IMR-90 (cell line): ENCODE measurements at places on chromosomes 2 and 18.

GRCh38 chr2:29064346-29064715, 10.0 kb downstream of the PCARE start:
- no peak for DNase-seq

- no peak for DNase-seq
Observed at GRCh38 chr2:46119453-46119852, 177.8 kb upstream of the EPAS1 start.

- no peak for DNase-seq
Observed at GRCh38 chr2:33628031-33628827, 29.1 kb upstream of the FAM98A start.

DNA sequence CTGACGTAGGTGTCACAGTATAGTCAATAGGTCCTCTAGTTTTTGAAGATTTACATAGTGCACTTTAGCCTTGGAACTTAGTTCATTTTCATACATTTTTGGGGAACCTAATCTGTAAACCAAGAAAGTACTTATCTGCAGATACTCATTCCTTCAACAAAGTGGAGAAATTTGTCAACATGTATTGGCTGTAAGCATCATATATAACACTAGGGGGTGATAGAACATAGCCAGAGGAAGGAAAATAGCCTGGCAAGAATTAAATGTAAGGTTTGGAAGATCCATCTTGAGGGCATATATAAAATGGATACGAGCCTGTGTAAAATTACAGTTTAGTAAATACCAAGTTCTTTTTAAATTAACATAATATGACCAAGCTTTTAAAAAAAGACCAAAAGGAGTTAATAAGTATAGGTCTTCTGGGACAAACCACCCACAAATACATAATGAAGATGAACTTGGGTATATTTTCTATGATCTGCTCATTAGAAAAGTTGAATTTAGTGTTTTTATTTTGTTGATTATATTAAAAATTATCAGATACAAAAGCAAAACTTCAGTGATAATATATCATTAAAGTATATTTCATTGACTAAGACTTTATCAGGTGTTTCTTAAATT, 18.2 kb downstream of the RPL37A start:
- peak; percentile 74 for DNase-seq

DNA sequence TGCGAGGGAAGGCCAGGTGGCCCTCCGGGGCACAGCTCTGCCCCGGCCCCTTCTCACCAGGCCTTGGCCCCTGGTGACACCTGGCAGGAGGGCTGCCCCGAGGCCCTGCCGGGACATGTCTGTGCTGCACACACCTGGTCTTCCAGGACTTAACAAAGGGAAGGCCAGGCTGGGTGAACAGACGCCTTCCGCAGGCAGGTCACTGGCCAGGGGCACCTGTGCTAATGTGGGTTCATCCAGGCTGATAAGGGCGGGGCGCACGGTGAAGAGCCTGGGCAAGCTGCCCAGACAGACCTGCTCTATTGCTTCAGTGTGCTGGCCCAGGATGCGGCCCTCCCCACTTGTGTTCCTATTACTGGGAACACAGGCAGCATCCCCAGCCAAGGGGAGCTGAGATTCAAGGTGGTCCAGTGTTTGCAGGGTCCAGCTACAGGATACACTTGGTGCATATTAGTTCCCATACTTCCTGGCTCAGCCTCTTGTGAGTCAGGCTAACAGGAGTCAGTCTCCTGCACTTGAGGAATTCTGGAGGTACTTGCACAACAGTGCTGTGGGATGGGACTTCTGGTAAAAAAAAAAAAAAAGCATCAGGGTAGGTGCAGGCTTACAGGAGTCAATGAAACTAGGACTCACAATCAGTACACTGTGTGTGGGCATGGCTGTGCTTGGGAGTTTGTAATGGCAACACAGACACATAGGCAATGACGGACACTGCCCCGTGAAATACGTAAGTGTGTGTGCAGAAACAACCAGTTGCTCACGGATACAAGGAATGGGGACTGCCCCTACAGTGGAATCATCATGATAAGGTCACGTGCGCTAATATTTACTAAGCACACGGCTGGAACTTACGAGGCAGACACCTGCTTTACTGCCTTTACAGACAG, 261.4 kb downstream of the TWIST2 start:
- DNase-seq, result peak; percentile 37

DNA sequence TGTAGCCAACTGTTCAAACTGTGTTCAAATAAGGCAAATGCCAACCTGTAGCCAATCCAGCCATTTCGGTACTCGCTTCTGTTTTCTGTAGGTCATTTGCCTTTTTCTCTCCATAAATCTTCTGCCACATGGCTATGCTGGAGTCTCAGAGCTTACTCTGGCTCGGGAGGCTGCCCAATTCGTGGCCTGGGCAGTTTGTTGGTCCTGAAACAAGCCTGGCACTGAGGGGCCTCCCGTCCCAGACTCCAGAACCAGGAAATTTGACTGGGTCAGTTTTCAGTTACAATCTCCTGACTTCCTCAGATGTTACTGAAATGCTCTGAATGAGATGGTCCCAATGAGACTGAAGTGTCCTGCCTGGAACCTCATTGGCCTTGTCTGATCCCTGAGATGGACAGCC, 120.8 kb upstream of the NPAS2 start:
- DNase-seq, result no peak

GRCh38 chr18:12470382-12471075, 62.8 kb downstream of the PRELID3A start:
- DNase-seq, result no peak

GRCh38 chr18:13221869-13222855, 3.6 kb downstream of the LDLRAD4 start:
- DNase-seq, result peak; percentile 37
